ENCODE measurements at places on chromosomes 16 and 17.

GRCh38 chr17:37643118-37643766 is at the start of gene DDX52:
Gene DDX52, minus strand, starts transcription at chr17:37643446. Its CDS starts 26 bp downstream, at chr17:37643420.
- DNase-seq, result peak; percentile 98

DNA sequence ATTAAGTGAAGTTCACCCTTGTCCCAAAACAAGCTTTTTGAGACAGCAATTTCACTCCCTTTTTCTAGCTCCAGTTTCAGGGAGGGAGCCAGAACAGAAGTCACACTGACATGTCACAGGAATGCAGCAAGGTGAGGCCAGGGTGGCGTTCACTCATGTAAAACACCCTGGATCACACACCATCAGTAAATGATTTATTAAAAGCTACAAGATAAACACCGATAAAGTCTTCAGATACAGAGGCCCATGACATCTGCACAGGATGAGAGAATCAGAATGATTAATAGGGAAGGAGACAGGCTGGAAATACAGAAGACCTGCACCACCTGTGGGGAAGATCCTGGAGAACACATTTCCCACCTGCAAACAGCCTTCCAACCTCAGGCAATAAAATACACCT is 77.5 kb upstream of the DYNLRB2 start:
- no peak for DNase-seq

DNA sequence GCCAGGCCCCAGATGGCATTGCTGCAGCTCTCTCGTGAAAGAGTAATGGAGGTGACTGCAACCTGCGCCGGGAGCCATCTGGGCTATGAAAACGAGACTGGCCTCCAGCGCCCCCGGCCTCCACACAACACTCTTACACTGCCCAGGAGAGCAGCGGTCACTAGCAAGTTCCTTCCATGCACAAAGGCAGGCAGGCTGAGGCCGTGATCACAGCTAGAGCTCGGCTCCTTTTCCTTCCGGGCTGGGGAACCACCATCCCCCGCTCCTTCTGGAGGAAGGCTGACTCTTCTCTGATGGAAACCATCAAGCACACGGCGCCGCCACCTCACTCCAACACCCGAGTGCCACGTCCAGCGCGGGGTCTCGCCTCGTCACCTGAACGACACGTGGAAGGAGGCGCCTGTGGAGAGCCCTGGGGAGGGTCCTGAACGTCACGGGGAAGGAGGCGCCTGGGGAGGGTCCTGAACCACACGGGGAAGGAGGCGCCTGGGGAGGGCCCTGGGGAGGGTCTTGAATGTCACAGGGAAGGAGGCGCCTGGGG is 61.9 kb downstream of the KLHDC4 start:
- DNase-seq, result no peak

DNA sequence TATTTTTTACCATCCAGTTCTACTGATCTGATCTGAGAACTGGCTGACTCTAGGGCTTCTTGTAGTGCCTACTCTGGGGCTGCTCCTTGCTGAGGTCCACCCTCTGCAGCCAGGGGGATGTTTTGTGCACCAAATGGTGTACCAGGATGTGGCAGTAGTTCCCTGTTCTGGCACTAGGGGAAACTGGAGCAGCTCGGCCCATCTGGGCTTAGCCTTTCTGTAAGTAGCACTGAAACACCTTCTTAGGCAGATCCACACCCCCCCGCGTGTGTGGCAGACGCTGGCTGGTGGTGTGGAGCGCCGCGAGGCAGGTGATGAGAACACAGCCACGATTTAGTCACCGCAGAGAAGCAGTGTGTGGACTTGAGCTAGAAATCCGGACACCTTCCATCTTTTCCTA is 17.0 kb downstream of the DUSP14 start:
- peak; percentile 38 for DNase-seq

DNA sequence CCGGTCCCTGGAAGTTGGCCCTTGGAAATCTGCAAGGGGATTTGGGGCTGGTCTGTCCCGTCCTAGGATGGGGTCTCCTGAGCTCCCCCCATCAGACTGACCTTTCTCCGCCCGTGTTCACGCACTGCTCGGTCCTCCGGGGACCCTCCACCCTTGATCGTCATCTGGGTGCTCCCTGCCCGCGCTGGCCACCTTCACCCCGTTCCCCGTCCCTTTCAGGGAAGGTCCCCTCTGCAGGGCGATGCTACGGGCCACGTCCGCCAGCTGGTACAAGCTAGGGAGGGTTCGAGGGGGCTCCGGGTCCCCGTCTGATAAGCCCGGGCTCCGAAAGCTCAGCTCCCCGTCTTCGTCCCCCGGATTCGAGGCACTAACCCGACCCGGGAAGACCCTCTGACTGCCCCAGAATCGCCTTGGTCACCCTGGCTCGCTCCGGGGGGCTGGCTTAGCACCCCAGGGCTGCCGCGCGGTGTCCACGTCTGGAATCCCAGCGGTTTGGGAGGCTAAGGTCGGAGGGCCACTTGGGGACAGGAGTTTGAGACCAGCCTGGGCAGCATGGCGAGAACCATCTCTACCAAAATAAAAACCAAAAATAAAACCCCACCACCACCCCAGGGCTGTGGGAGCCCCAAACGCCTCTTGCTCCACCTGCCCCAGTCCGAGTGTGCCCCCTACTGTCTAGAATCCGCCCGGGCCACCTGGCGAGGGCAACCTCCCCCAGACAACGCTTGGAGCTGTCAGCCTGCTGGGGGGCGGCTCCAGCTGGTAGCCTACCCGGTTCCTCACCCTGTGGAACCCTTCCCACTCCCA is 1.1 kb upstream of the SLC43A2 start:
- DNase-seq, result peak; percentile 47

- no peak for DNase-seq
These were observed 16.8 kb downstream of the GALNS start for GRCh38 chr16:88839745-88840599.

DNA sequence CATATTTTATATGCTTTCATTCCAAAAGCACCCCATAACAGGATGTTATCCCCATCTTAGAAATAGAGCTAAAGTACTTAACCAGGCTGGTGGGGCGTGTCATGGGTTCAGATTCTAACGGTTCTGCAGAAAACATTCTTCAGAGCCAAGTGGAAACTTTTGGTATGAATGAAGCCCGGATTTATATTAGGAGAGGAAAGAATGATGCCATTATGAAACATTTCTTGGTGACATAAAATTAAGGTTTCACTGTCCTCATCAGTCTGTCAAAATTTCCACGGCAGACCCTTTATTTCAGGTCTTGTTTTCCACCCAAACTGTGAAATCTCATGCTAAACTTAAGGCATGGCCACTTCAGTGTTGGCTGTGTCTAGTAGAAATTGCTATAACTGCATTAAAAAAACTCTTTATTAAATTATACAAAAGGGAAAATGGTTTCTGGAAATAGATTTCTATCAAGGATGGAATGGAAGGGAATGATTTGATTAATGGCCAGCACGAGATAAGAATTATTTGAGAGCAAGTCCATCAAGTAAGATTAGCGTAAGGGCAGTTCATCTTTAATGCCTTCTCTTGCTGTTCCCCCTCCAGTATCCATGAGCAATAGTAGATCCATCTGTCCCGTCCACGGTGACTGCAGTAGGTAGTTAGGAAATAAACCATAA is 11.7 kb downstream of the PRKCA start:
- DNase-seq, result no peak

DNA sequence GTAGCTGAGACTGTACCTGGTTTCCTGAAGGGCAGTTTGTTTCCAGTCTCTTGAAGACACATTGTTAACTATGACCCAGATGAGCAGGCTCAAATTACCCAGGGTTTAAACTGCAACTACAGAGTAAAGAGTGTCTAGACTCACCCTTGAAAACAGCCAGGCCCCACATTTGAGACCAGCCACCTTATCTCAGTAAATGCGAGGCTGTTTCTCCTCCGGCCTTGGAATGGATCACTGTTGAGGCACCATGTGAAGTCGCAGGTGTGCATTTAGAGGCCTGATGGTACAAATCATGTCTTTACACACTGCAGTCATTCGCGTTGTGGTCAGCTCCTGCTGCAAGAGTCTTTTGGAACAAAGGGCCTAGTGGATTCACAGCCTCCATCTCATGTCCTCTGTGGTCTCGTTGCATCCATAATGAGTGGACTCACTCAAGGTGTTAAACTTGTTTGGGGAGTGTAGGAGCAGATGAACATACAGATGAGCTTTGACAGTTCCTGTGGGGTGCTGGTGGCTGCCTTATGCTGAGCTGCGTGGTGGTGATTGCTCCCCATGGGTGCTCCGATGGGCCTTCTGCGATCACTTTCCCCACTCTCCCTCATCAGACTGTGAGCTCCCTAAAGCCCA is 18.5 kb upstream of the N4BP1 start:
- no peak for DNase-seq

Measured in AG08395 (cell line).